ENCODE measurements at places on chromosomes 2 and 18.
A peak's percentile ranks its signal among the peaks of the same experiment; 100 is the strongest.

- no peak for DNase-seq
Observed at GRCh38 chr18:3481696-3482210, 31.8 kb downstream of the TGIF1 start.

- no peak for DNase-seq
Observed at GRCh38 chr2:226575928-226576327, 223.7 kb downstream of the IRS1 start.

- DNase-seq = no peak
Observed at GRCh38 chr2:74177696-74178095, 983 bp downstream of the MOB1A start.

GRCh38 chr2:99821984-99822383, 320.4 kb downstream of the AFF3 start:
- DNase-seq = no peak

DNA sequence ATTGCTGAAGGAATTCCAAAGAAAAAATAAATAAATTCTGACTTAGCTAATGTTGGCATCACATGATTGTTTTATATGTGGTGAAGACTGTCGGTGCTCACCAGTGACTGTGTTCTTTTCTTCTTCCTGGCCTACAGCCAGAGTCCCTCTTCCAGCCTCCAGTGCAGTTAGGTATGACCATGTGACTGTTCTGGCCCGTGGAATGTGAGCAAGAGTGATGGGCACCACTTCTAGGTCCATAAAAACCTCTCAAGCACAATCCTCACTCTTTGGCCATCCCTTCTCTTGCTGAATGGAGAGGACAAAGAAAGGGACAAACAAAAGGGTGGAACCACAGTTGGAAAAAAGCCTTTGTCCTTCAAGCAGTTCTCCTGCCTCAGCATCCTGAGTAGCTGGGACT, 39.0 kb upstream of the BMPR2 start:
- DNase-seq = no peak

DNA sequence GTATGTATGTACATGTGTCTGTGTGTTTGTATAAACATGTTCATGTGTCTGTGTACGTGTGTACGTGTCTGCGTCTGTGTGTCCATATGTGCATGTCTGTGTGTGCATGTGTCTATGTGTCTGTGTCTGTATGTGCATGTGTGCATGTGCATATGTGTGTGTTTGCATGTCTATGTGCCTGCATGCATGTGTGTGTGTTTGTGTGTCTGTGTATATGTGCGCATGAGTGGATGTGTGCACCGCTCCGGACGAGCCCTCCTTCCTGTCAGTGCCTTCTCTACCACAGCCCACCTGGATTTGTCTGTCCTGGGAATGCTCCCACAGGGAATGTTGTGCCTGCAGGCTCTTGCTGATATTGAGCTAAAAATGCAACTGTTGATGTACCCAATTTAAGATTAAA, 113.3 kb upstream of the EPC2 start:
- DNase-seq = no peak

GRCh38 chr2:36770542-36771287, 74.2 kb downstream of the VIT start:
- no peak for DNase-seq

DNA sequence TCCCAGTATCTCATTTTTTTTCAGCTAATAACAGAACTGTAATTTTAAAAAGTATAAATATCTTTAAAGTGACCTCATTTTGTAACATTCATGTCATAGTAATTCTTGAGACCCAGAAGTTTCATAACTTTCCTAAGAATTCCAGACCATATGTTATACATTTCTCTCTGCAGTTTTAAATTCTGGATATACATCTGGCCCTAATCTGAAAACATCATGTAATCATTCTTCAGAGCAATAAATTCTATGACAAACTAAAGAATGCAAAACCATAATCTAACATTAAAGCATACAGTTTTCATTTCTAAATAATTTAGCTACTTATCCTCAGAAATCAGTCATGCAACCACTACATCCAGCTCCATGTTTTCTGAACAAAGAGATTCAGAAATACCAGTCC, 198.3 kb upstream of the SLC35G4 start:
- DNase-seq = peak; percentile 95

- DNase-seq = no peak
Observed at GRCh38 chr2:161107265-161107664, 53.0 kb upstream of the TANK start.

DNA sequence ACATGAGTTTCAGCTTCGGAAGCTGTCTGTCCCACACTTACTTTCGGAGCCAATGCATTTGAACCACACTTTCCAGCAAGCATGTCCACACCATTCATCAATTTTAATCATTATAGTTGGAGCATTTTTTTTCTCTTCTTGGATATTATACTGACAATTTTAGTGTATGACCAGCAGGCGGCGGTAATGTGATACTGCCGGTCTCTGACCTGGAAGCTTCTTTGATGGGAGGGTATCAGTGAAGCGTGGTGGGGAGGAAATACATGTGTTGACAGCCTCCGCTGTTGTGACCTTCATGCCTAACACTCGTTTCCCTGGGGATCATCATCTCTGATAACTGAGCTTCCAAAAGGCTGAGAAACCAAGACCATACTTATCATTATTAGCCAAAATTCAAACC, 231.7 kb downstream of the GBX2 start:
- no peak for DNase-seq

GRCh38 chr18:50053111-50053510, 141.8 kb downstream of the MYO5B start:
- DNase-seq = no peak

GRCh38 chr2:51218047-51218446, 186.1 kb upstream of the NRXN1 start:
- DNase-seq = no peak

GRCh38 chr2:129377078-129377469, 602.4 kb upstream of the RAB6C start:
- no peak for DNase-seq

GRCh38 chr2:48249025-48249424, 280.9 kb upstream of the STON1 start:
- DNase-seq = peak; percentile 44

DNA sequence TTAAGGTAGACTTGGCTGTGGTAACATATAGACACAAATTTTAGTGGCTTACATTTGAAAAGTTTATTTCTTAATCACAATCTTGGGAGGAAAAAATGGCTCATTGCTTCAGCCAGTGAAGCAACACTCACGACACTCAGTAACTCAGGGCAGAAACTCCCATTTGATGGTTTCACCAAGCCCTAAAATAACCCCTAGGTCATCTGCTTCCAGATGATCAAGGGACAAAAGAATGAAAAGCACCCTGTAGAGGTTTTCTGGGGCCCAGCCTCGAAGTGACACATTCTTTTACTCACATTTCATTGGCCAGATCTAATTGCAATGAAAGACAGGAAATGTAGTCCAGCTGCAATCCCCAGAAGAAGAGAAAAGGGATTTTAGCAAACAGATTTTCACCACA, 275.9 kb downstream of the TMX3 start:
- peak; percentile 74 for DNase-seq

GRCh38 chr2:234528410-234529148, 31.7 kb upstream of the ARL4C start:
- DNase-seq = no peak

GRCh38 chr2:112688086-112688880, 32.5 kb upstream of the NT5DC4 start:
- DNase-seq = no peak

- DNase-seq = no peak
Observed at GRCh38 chr18:67995769-67996168, 479.2 kb upstream of the DSEL start.

- peak; percentile 49 for DNase-seq
Observed at GRCh38 chr2:18362696-18363095, 197.8 kb downstream of the RDH14 start.

DNA sequence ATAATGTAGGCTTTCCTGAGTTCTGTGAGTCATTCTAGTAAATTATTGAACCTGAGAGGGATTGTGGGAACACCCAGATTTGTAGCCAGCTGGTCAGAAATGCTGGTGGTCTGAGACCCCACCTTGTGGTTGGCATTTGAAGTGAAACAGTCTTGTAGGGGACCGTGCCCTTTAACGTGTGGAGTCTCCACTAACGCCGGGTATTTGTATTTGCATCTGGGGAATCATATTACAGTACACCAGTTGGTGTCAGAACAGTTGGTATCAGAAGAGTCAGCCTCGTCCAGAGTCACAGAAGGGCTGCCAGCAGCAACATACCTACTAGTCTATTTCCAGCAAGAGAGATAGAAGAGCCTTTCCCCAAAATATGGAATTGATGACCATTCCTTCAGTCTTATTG, 38.3 kb upstream of the PTPN4 start:
- no peak for DNase-seq

DNA sequence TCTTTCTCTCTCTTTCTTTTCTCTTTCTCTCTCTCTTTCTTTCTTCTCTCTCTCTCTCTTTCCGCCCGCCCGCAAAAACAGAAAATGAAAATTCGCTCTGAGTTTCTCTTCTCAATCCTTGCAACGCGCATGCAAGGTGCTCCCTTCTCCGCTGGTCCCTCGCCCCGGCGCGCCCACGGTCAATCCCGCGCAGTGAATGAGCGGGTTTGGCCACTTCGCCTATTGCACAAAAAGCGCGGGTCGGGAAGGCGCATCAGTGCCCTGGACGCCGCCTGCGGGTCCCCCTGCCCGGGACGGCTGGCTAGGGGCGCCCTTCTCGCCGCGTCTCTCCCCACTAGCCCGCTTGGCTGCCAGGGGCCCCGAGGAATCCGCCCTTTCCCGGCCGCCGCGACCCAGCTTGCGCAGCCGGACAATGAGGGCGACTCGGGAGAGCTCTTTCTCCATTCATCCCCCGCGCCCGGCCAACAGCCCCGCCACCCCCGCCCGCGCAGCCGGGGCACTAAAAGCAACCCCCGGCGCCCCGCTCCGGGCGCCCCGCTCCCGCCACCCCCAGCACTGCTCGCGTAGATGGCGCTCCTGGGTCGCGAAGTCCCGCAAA, 706 bp downstream of the LAMA1 start:
- no peak for DNase-seq

DNA sequence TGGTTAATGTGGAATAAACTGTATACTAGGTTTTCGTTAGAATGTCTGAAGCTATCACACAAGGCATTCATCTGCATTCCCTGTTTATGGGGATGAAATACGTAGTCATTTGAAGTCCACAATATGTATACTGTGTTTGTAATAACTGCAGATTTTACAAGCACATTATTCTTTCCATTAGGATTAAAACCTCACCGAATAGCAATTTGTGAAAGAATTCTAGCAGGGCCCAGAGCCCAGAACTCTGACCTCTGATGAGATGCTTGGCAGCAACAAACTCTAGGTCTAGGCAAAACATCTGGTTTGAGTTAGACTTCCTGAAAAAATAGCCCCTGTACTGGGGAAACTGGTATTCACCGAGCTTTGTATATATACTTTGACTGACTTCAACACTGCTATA, 158.2 kb downstream of the SRBD1 start:
- DNase-seq = peak; percentile 90

- DNase-seq = no peak
Observed at GRCh38 chr2:120472891-120473309, 127.0 kb downstream of the INHBB start.

GRCh38 chr18:56889621-56890020, 238.5 kb downstream of the WDR7 start:
- DNase-seq = no peak

GRCh38 chr2:64234150-64234549, 89.9 kb upstream of the PELI1 start:
- DNase-seq = no peak

GRCh38 chr2:28137221-28137620, 246.7 kb downstream of the BABAM2 start:
- DNase-seq = peak; percentile 93

GRCh38 chr18:36186461-36187192, 670 bp upstream of the MOCOS start:
- DNase-seq = no peak

DNA sequence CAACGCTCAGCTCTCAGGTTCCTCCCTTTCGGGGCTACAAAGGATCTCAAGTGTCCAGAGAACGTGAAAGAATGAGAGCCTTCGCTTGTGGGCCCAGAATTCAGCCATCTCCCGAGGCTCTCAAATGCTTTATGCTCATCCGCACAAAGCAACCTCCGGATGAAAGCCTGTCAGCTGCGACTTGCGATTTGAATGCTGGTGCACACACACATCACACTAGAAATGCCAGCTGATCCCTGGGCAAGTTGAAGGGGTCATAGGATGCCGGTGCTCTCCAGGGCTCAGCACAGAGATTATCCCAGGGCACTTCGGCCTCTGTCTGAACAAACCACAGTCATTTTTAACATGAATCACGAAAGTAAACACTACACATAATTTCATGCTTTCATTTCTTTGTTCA, 141.8 kb upstream of the MYT1L start:
- DNase-seq = no peak

DNA sequence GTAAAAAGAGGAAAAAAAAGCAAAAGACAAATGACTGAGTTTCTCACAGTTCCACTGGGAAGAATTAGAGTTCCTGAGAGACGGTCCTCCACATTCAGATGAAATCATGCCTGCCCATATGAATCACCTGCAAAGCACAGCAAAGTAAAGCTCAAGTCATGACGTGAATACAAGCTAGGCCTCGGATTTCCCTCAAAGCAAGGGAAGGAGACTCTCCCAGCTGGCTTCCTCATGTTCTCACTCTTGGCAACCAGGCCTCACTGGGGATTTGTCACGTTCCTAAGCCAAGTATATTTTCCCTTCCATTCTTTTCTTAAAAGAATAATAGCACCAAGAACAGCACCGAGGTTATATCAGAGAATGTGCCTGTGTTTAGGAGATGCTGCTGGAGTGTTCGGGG, 47.0 kb downstream of the CYP27C1 start:
- peak; percentile 89 for DNase-seq

DNA sequence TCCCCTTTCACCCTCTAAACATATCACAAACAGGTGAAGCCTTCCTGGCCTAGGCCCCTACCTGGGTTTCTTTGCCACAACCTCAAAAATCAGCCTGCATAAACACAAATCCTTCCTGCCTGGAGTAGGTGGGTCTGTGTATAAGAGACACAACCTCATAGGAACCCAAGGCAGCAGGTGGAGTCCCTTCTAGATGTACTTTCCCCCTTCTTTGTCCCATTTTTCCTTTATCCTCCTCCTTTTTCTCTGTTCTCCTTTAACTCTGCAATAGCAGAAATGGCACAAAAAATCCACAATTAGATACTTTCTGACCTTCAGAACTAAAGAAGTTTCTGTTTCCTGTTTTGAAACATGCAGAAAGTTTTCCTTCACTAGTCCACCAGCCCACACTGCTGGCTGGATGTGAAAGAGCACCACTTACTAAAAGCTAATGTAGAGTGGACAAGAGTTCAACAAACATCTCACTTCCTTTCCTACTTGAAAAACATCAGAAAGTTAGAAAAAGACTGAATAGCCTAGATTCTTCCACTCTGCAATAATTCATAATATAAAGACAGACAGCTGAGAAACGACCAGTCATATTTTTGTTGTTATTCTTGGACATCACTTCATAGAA, 11.2 kb downstream of the SLC40A1 start:
- no peak for DNase-seq

DNA sequence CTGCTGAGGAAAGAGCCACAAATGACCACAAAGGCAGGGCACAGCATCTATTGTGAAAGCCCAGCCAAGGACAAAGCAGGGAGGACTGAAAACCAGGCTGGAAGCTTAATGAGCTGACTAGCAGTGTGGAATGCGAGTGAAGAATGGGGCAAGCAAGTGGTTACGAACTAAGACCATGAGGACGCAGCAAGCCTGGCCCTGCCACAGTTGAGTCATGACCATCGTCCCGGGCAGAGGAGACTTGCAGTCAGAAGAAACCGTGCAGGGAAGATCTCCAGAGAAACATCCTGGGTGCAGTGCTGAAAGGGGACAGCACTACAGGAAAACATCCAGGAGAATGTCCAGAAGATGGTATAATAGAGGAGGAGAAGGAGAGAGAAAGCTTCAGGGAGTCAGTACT, 120.5 kb upstream of the GYPC start:
- no peak for DNase-seq

- DNase-seq = peak; percentile 11
Observed at GRCh38 chr2:219104107-219105035, 43.6 kb upstream of the IHH start.

Measured in fibroblast of skin of left biceps (primary cell).